Stimulated activated effector memory CD8-positive, alpha-beta T cell treated with anti-CD3 and anti-CD28 coated beads, Interleukin-12 subunit alpha, Interleukin-12 subunit beta, amount 100 ng/mL, for 72 hours (primary cell): ENCODE measurements at places on chromosomes 5 and 9.

DNA sequence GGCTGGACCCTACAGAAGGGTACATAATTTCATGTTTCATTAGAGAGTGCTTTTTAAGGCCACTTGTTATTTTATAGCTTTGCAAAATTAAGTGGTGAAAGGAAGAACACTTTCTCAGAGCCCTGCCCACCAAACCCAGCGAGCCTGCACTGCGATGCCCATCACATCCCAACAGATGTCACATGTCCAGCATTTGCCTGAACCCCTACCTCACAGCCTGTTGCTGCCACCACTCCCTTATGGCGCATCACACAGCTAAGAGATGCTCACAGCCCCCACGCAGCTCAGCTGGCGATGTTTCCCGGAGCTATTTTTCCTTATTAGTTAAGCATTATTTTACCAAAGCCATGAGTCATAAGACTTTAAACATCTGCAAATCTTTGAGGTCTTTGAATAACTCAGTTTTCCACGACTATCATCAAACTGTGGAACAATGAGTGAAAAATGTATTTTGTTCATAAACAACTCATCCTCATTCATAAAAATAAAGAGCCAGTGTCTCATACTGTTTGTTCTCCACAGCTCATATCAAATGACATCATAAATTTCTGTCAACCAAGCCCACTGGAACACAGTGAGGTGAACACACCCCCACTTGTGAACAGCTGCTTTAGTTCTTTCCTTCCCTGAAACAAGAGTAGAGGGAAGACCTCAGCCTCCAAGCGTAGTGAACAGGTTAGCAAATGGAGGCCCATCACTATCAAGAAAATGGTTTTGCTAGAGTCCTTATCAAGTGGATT, 104.9 kb downstream of the SYK start:
- DNase-seq: no peak

GRCh38 chr9:21239911-21240310, at the start of gene IFNA14:
IFNA14 (minus strand) TSS chr9:21240005; CDS start chr9:21239935, 70 bp downstream.
- no peak for DNase-seq

DNA sequence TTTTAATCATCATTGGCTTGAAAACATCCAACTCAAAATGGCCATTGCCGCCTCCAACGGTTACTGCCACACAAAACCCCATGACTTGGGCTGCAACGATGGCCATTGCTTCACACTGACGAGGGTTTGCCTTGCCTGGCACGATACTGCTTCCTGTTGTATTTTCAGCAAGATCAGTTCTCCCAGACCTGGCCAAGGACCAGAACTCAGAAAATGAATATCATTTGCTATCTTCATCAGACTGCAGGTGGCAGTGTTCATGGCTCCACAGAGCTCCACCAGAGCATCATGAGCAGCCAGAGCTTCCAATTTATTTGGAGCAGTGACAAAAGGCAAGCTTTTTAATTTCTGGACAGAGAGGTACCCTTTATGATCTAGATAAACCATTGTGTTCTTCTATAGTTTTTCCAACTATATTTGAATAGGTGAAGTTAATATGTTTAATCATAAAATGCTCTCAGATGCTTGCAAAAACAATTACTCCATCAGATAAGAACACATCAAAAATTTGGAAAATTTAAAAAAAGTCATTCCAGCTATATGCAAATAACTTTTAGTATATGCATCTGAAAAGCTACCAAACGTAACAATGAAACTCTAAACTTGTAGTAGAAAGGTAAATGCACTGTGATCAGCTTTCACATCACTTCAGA, 10.4 kb downstream of the AMACR start:
- DNase-seq: no peak

DNA sequence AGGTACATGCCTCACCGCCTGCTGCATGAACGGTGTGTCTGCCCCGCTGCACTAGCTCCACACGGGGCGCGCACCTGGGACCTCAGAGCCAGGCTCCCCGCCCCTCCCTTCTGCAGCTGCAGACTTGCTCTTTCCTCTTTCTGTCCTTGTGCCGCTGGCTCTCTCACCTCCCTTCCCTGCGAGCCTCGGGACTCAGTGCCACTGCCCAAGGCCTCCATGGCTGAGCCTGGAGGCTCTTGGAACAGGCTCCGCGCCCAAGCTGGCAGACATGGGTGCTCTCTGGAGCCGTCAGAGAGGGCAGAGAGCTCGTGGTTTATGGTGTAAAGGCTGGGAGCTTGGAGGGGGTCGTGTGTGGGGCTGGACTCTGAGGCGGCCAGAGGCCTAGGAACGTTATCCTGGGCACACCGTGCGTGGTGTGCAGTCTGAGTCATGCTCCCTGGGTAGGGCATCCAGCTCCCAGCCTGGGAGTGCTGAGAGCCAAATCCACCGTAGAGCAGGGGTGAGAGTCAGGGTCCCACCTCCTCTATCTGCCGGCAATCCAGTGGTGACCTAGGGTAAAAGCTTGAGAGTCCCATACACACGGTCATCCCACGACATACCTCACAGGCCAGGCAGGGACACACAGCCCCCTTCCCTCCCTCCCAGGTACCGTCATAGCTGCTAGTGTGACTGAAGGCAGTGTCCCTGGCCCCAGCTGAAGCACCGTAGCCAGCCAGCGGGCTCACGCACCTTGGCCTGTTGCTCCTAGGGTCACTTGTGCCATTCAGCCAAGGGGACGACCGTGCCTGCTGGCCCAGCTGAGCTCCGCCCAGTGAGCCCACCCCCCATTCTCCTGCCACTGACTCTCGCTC, 22.4 kb downstream of the GOLGA2 start:
- no peak for DNase-seq

- DNase-seq: no peak
These were observed 239.7 kb upstream of the DAP start for GRCh38 chr5:11000515-11001353.

DNA sequence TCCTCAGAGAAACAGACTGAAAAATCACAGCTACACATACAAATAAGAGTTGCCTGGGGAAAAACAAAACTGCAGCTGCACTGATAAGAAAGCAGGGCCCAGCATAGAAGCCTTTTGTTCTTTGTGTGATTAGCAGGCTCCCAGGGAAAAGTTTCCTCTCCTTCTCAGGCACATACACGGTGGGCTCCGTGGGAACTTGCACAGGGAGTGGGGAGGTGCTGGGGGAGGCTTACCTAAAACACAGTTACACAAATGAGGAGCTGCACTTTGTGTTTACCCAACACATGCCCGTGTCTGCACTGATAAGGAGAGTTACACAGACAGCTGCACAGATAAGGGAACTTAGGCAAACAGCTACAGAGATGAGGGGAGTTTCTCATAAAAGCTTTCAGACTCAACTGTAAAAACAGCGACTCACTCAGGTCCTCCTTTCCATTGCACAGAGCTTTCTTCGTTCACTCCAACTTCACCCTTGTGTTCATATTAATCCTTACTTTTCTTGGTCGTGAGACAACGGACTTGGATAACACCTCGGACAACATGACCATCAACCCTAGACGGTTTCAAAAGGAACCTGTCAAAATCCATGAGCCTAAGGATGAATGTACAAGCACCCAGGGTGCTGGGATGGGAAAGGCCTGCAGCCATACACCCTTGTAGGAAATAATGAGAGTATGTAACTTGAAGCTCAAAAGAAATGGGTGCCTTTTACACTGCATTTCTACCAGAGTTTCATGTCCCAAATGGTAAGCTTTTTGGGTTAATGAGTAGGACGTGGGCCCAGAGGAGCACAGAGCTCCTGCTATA, 50.8 kb downstream of the SERINC5 start:
- DNase-seq: no peak

DNA sequence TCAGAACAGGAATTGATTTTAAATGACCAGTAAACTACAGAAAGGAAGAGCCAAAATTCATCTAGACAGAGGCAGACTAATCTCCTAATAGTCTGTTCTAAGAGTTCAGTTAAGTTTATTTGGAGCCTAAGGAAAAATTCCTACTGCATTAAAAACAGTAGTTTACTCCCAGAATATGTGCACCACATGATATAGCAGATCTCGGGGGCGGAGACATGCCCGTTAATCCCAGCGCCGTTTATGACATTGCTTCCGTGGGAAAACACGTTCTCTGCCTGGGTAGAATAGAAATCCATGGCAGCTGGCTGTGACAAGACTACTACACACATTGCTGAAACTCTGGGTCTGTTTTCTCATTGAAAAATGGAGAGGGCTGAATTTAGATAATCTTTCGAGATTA, 11.4 kb downstream of the HABP4 start:
- DNase-seq: no peak

- no peak for DNase-seq
These were observed 43.1 kb downstream of the PAM start for GRCh38 chr5:102798104-102798785.

- DNase-seq: no peak
These were observed 169.1 kb upstream of the PIK3R1 start for GRCh38 chr5:68046445-68046844.

DNA sequence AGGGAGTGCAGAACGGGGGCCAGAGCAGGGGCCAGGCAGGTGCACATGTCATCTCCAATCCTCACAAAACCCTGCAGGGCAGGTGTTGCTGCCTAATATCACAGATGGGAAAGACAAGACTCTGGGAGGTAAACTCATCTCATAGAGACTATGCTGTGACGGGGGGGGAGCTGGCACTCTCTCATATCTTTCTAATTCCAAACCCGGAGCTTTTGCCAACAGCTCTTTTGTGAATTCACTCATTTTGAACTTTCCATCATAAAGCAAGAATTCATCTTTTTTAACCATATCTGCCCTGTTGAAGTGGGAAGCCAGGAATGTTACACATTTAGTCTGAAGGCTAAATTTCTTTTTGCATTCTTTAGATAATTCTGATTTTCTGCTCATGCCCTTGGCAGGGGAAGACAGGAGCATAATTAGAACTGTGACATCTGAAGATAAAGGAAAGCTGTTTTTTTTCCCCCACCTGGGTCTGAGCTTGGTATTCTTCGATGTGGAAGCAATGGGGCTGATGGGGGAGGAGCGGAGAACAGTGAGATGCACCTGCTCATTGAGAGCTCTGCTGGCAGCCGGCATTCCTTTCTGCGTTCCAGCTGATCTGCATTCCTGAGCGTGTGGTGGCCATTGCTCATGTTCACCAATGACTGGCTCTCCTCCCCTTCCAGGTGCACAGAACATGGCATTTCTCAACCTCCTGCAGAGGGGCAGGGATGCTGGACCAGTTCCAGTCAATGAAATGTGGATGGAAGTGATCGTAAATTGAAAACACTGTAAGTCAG, 159.2 kb downstream of the NSG2 start:
- DNase-seq: no peak

- DNase-seq: no peak
These were observed 412.9 kb downstream of the ZSWIM6 start for GRCh38 chr5:61744690-61745619.

- peak; percentile 79 for DNase-seq
These were observed 27.5 kb downstream of the SPARC start for GRCh38 chr5:151659001-151659754.

GRCh38 chr5:151661968-151662732, 24.6 kb downstream of the SPARC start:
- no peak for DNase-seq

DNA sequence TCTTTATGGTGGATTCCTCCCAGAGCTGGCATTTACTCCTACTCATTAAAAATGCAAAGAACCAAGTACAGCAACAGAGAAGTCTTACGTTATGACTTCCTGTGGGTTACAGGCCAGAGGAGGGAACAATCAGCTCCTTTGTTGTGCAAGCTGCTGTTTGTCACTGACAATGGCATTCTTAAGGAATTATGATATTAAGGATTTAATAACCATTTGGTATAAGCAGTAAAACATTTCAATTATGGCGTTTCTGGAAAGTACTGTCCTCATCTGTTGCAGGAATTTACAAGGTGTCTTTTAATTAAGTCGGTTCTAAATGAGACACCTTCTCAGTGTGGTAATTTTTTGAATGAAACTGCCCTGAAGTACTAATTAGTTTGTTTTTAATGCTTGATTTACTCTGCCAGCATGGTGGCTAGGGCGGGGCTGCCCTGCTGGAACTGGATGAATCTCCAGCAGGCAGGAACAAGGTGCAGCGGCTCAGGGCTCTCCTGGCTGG, 49.1 kb upstream of the VDAC1 start:
- DNase-seq: no peak

GRCh38 chr5:139660923-139661814, 13.0 kb downstream of the CXXC5 start:
- DNase-seq: no peak

DNA sequence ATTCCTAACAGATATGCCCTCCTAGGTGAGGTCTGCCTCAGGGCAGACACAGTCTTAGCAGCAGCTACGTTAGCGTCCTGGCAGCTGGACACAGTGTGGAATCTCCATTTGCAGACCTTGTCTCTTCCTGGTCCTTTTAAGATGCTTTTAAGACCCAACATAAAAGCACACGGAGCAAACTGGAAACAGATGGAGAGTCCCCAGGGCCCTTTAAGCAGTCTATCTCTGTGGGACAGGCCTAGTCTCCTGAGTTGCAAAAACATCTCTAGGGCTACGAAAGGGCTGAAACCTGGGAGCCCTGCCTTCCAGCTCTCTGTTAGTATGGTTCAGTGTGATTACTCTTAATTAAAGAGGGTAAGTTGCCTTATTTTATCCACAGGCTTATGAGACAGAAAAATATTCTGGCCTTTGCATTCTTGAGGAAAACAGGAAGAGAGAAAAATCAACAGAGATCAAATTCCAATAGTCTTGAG, 66.0 kb upstream of the GNA14 start:
- DNase-seq: no peak

DNA sequence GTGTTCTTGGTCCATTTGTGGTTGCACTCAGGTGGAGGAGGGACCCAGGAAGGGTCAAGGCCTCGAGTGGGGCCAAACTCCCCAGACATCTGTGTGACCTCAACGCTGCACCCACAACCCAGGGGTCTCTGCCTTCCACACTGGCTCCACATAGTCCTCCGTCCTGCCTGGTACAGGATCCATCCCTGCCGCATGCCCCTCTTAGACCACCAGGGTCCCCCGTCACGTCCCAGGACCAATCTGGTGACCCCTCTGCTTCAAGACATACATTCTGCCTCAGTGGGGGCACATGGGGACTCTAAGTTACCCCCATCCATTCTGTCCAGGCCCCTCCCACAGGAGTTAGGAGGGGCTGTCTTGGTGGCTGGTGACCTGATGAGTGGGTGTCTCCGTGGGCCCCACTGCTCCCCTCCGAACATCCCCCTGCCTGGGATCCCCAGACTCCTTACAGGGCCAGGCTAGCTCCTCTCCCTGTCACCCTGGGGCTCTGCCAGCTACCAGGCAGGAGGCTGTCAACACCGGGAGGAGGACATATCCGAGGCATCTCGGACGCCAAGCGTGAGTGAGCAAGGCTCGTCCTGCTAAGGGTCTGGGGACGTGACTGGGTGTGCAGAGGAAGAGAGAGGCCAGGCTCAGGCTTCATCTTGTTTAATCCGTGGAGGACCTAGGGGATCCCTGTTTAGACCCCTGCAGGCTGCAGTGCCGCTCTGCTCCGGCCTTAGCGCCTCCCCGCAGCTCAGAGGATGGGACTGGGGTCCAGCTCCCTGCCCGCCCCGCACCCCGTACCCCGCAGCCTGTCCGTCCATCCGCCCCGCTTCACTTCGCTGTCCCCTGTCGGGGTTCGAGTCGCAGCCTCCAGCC, 32.3 kb downstream of the TSPAN17 start:
- DNase-seq: no peak

GRCh38 chr5:90488791-90489190, 14.1 kb downstream of the POLR3G start:
- no peak for DNase-seq
